B cell (primary cell): ENCODE measurements at places on chromosomes 13 and 19.

- peaks cover 6% of the 10 kb centered on the region for H3K4me1 ChIP-seq
- no peak overlapping the region for H3K4me3 ChIP-seq
These were observed 3.1 kb downstream of the GIPC1 start for GRCh38 chr19:14492756-14493337.

GRCh38 chr13:47837104-47837880 is 163.8 kb downstream of the SUCLA2 start:
- H3K4me1 ChIP-seq: no peaks in the 10 kb centered on the region
- H3K4me3 ChIP-seq: no peak overlapping the region
- no peak for DNase-seq
- H3K36me3 ChIP-seq: no peaks in the 10 kb centered on the region
- no peak overlapping the region for H3K27ac ChIP-seq

DNA sequence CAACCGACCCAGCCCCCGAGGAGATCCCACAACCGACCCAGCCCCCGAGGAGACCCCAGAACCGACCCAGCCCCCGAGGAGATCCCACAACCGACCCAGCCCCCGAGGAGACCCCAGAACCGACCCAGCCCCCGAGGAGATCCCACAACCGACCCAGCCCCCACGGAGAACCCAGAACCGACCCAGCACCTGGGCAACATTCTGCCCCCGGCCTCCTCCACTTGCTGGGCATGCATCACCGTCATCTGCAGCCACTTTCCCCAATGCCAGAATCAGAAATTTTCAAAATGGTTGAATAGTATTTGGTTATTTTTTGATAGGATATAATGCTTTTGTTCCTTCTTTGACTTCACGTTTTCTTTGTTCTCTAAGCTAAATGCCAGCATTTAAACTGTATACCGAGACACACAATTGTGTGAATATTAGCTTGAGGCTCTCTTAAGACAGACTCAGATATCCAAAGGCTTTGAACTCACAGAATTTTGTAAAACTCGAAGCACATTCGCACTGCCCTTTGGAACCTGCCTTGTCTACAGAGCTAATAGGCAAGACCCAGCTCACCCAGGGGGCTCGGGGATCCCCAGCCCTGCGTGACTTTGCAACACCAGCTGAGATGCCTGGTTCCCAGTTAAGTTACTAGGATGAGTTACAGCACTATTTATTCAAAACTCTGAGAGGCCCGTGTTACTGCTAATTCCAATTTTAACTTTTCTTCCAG is 15.5 kb upstream of the RASA3 start:
- H3K4me1 ChIP-seq: peaks cover 61% of the 10 kb centered on the region
- DNase-seq: no peak
- no peaks in the 10 kb centered on the region for H3K36me3 ChIP-seq
- H3K27ac ChIP-seq: peak overlapping the region; percentile 4
- H3K27me3 ChIP-seq: no peaks in the 10 kb centered on the region
- no peak overlapping the region for H3K4me3 ChIP-seq

GRCh38 chr13:111270126-111270525 is 50.3 kb upstream of the TEX29 start:
- no peak overlapping the region for H3K27ac ChIP-seq
- no peak for DNase-seq
- H3K27me3 ChIP-seq: no peaks in the 10 kb centered on the region
- H3K4me1 ChIP-seq: no peaks in the 10 kb centered on the region
- H3K36me3 ChIP-seq: peaks cover 1% of the 10 kb centered on the region

DNA sequence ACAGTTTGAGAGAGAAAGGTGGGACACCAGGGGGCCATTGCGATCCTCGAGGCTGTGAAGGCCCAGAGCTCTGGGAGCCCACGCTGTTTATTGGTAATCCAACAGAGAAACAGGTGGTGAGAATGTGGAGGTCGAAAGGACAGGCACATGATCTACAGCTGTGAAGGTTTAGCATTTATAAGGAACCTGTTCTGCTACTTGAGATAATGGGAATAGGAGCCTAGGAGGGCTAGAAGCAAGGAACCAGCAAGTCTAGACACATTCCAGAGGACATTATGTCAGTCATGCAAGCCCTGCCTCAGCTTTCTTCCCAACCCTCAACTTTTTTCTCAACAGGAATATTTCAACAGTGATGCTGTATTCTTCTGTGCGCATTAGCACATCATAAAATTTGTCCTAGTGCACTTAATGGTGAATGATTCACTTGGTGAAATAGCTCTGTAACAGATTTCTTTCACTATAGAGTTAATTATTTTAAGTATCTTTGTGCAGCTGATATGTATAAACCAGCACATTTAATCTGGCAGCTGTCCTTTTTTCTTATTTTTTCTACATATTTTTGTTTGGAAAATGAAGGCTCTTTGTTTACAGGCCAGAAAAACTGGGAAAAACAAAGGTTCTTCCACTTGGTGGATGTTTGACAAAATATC is 25.4 kb downstream of the ZNF90 start:
- DNase-seq: no peak
- no peaks in the 10 kb centered on the region for H3K27me3 ChIP-seq
- no peaks in the 10 kb centered on the region for H3K4me1 ChIP-seq
- no peak overlapping the region for H3K27ac ChIP-seq

GRCh38 chr13:39886336-39886735 is 230.9 kb downstream of the COG6 start:
- no peaks in the 10 kb centered on the region for H3K36me3 ChIP-seq
- no peaks in the 10 kb centered on the region for H3K4me1 ChIP-seq
- no peaks in the 10 kb centered on the region for H3K27me3 ChIP-seq
- H3K27ac ChIP-seq: no peak overlapping the region
- no peak for DNase-seq
- H3K4me3 ChIP-seq: no peak overlapping the region

GRCh38 chr13:39684531-39685137 is 29.2 kb downstream of the COG6 start:
- peaks cover 21% of the 10 kb centered on the region for H3K36me3 ChIP-seq
- H3K27ac ChIP-seq: no peak overlapping the region
- no peaks in the 10 kb centered on the region for H3K4me1 ChIP-seq
- no peaks in the 10 kb centered on the region for H3K27me3 ChIP-seq
- H3K4me3 ChIP-seq: no peak overlapping the region

GRCh38 chr19:31527443-31527842 is 178.2 kb upstream of the TSHZ3 start:
- no peak overlapping the region for H3K27ac ChIP-seq
- H3K4me3 ChIP-seq: no peak overlapping the region
- H3K4me1 ChIP-seq: no peaks in the 10 kb centered on the region
- no peaks in the 10 kb centered on the region for H3K36me3 ChIP-seq
- DNase-seq: no peak

DNA sequence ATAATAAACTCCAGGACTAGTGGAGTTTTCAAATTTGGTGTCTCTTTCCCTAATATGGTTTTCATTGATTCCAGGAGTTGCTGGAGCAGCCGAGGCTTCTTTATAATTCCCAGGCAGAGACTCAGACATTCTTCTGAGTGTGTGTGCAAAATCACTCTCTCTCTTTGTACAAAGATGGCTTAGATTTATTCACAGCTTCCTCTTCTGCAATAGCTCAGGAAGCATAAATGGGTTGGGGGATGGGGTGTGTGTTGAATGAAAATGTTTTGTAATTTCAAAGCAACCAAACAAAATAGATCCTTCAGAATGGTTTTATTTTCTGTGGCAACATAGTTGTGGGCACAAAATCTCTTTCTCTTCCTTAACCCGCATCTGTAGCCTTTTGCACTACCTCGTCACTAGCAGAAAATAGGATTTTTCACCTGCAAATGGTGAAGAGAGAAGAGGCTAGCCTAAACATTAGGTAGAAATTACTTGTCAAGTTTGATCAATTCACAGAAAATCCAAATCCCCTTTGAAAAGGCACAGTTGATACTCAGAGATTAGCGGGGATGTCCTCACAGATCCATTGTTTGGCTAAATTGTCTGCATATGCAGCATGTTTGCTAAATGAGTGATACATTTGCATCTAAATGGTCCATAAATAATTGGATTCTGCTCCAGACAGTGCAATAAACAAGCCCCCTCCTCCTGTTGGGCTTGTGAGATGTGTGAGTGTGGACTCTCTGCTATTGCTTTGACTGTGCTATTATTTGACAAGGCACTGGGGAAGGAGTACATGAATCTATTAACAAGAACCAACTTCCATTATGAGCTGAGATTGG is 66.7 kb downstream of the CBY2 start:
- no peak overlapping the region for H3K4me3 ChIP-seq
- no peaks in the 10 kb centered on the region for H3K27me3 ChIP-seq
- DNase-seq: no peak

DNA sequence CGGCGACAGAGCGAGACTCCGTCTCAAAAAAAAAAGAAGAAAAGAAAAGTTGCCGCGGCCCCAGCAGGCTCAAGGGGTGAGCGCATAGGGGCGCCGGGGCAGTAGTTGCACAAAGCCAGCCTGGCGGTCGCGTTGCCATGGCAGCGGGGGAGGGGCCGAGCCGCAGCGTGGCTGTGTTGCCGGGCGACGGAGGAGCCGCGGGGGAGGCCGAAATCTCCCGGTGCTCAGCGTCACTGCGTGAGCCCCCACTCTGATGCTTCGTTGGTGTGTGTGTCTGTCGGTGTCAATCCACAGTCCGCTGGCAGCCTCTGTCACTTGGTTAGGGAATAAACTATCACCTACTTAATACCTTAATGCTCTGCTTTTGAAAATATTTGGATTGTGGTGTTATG is 82.9 kb upstream of the C1QTNF9B start:
- DNase-seq: peak; percentile 83
- H3K36me3 ChIP-seq: no peaks in the 10 kb centered on the region
- no peak overlapping the region for H3K27ac ChIP-seq

DNA sequence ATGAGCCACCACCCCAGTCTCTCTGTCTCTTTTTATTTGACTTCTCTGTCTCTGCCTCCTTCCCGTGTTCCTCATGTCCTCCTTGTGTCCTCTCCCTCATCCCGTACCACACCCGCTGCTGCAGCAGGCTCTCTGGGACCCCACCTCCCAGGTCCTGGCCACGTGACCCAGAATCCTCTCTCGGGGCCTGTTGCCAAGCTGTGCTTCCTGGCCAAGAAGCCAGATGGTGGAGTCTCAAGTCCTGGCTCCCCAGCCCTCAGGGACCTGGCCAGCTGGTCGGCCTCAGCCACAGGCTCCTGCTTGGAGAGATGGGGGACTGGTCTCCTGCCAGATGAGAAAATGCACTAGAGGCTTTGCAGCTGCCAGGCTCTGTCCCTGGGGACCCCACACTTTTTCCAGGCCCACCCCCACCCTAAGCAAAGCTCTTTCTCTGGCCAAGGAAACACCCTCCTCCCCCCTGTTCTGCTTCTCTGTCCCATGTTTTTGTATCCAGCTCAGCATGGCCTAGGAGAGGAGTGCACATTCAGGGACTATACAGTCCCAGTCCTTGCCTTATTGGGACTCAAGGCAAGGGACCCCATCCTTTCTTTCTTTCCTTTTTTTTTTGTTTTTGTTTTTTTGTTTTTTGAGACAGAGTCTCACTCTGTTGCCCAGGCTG is 34.3 kb upstream of the SHKBP1 start:
- H3K27me3 ChIP-seq: peaks cover 3% of the 10 kb centered on the region
- H3K4me3 ChIP-seq: no peak overlapping the region
- DNase-seq: no peak
- H3K27ac ChIP-seq: no peak overlapping the region
- no peaks in the 10 kb centered on the region for H3K4me1 ChIP-seq

DNA sequence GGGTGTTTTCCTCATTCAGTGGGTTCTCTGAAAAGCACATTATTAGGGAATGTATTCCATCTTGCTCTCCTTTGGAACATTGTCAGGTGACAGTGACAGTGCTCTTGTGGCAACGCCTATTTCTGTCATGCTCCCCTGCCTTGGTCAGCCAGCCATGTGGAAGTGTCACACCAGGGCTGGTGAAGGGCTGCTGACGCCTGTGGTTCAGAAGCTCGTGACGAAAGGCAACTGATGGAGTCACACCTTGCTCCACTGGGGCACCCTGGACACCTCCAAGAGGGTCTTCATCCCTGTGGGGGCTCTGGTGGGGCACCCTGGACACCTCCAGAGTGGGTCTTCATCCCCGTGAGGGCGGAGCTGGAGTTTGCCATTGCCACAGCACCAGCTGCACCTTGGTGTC is 68.9 kb upstream of the GPR183 start:
- peaks cover 5% of the 10 kb centered on the region for H3K36me3 ChIP-seq
- peaks cover 87% of the 10 kb centered on the region for H3K4me1 ChIP-seq
- no peak overlapping the region for H3K4me3 ChIP-seq
- H3K27ac ChIP-seq: peak overlapping the region; percentile 100
- no peaks in the 10 kb centered on the region for H3K27me3 ChIP-seq

GRCh38 chr19:47363758-47364531 is 14.8 kb downstream of the DHX34 start:
- H3K4me1 ChIP-seq: no peaks in the 10 kb centered on the region
- no peaks in the 10 kb centered on the region for H3K27me3 ChIP-seq
- H3K27ac ChIP-seq: no peak overlapping the region
- no peak overlapping the region for H3K4me3 ChIP-seq
- no peak for DNase-seq

DNA sequence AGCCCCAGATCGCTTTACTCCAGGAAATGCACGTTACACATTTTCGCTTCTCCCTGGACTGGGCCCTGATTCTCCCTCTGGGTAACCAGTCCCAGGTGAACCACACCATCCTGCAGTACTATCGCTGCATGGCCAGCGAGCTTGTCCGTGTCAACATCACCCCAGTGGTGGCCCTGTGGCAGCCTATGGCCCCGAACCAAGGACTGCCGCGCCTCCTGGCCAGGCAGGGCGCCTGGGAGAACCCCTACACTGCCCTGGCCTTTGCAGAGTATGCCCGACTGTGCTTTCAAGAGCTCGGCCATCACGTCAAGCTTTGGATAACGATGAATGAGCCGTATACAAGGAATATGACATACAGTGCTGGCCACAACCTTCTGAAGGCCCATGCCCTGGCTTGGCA is 44.6 kb downstream of the KL start:
- H3K27ac ChIP-seq: no peak overlapping the region
- H3K27me3 ChIP-seq: no peaks in the 10 kb centered on the region
- H3K4me3 ChIP-seq: no peak overlapping the region
- no peak for DNase-seq
- H3K36me3 ChIP-seq: no peaks in the 10 kb centered on the region

DNA sequence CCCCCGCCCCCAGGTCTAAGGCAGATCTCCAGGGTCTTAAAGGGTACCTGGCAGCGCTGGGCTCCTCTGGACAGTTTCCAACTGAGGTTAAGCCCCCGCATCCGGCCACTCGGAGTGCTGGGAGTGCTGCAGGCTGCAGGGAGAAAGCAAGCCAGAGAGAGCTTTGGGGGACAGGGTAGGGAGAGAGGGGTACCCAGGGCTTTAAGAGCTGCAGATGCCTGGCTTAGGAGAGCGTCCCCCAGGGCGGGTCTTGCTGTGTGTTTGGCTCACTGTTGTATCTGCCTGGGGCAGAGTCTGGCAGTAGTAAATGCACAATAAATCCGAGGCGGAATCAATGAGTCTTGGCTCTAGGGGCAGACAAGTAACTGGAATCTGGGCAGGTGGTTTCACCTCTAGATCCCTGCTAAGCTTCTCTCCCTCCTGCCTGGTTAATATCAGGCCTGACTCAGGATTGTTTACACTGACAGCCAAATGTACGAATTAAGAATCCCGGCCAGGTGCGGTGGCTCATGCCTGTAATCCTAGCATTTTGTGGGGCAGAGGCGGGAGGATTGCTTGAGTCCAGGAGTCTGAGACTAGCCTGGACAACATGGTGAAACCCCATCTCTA is 798 bp upstream of the COX6B2 start:
- H3K27me3 ChIP-seq: peaks cover 45% of the 10 kb centered on the region
- DNase-seq: no peak
- H3K4me3 ChIP-seq: no peak overlapping the region
- H3K4me1 ChIP-seq: peaks cover 29% of the 10 kb centered on the region
- H3K27ac ChIP-seq: no peak overlapping the region
- no peaks in the 10 kb centered on the region for H3K36me3 ChIP-seq
